Upper lobe of right lung (tissue), 1 donor: ENCODE measurements at places on chromosomes 5 and 9. TPM values are rescaled to one million over a fixed set of nuclear protein-coding genes. Genes with fewer than 3 reads are reported as not detected.

The MEIKIN gene
- not detected for total RNA-seq

The CATSPER3 gene
- 0.87 TPM for total RNA-seq

The LCN10 gene
- 11.2 TPM for total RNA-seq

The C5orf63 gene
- total RNA-seq, result 10.1 TPM

The OR1J2 gene
- not detected for total RNA-seq

The ANXA2R gene
- total RNA-seq, result 4.8 TPM

- H3K27ac ChIP-seq, result no peak overlapping the region
- no peak overlapping the region for H3K4me3 ChIP-seq
- DNase-seq, result no peak
- no peaks in the 10 kb centered on the region for H3K36me3 ChIP-seq
These were observed 243.1 kb downstream of the DENND1A start for GRCh38 chr9:123686829-123687192.

- no peaks in the 10 kb centered on the region for H3K36me3 ChIP-seq
- H3K27ac ChIP-seq, result no peak overlapping the region
- H3K4me3 ChIP-seq, result no peak overlapping the region
- no peak for DNase-seq
These were observed 89.2 kb downstream of the SEMA4D start for GRCh38 chr9:89408628-89409101.

DNA sequence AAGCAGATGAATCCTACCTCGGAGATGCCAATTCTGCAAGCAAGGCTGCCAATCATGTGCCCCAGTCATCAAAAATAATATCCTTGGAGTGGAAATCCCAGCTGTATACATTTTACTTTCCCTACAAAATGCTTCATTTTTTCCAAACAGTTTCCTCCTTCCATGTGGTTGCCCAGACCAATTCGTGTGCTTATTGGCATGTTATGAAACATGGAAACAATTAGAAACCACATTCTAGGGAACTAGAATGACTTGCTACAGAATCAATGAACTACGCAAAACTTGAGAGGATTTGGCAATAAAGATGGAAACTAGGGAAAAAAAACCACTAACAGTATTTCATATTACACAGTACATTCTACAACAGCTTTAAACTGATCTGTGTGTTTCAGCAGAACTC, 584.5 kb upstream of the DMAC1 start:
- no peak overlapping the region for H3K4me3 ChIP-seq
- no peak overlapping the region for H3K27ac ChIP-seq
- H3K36me3 ChIP-seq, result no peaks in the 10 kb centered on the region
- no peaks in the 10 kb centered on the region for H3K27me3 ChIP-seq

GRCh38 chr9:134949681-134950385, 32.1 kb upstream of the FCN1 start:
- H3K4me1 ChIP-seq, result no peaks in the 10 kb centered on the region
- H3K4me3 ChIP-seq, result no peak overlapping the region
- no peak overlapping the region for H3K27ac ChIP-seq
- peak; percentile 29 for DNase-seq
- no peaks in the 10 kb centered on the region for H3K27me3 ChIP-seq

- no peaks in the 10 kb centered on the region for H3K4me1 ChIP-seq
- no peak for DNase-seq
- H3K27ac ChIP-seq, result no peak overlapping the region
These were observed 53.9 kb upstream of the PALM2AKAP2 start for GRCh38 chr9:109726119-109726518.

DNA sequence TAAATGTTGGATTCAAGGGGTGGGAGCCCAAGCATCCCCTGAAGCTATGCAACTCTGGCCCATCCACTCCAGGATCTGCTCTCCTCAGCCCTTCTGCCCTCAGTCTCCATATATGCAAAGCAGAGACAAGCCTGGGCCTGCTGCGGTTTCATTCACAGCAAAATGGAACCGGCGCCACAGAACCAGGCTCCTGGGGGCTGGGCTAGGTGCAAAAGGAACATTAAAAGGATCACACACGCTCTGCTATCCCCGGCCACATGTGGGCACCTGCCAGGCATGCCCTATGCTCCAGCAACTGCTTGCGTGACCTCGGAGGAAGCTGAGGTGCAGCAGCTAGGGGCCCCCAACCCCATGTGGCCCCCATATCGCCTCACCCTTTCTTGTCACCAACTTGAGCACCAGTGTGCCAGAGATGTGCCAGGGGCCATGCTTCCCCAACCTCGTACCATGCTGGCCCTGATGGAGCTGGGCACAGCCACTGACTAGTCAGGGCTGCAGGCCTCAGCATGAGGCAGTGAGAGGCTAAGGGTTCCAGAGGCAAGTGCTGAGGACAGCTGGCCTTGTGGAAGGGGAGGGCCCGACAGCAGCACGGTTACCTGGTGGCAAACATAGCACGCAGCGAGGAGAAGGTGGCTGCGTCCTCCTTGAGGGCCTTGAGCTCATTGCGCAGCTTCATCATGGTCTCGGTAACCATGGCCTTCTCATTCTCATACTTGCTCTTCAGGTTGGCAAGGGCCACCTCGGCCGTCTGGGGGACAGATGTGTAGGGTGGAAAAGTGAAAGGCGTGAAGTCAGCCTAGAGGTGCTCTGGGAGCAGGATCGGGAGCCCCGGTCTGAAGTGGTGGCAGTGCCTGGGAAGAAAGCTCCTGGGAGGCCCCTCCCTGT, 47.2 kb downstream of the BICD2 start:
- H3K4me1 ChIP-seq, result peaks cover 2% of the 10 kb centered on the region
- no peak for DNase-seq
- H3K27ac ChIP-seq, result no peak overlapping the region
- peaks cover 92% of the 10 kb centered on the region for H3K36me3 ChIP-seq
